ENCODE measurements at places on chromosomes 13 and 19. TPM values are rescaled to one million over a fixed set of nuclear protein-coding genes. Genes with fewer than 3 reads are reported as not detected.

Gene STARD13
- total RNA-seq = 31.9 TPM

Gene FXYD3
- 6.9 TPM for total RNA-seq

Gene HIPK4
- total RNA-seq = not detected

DNA sequence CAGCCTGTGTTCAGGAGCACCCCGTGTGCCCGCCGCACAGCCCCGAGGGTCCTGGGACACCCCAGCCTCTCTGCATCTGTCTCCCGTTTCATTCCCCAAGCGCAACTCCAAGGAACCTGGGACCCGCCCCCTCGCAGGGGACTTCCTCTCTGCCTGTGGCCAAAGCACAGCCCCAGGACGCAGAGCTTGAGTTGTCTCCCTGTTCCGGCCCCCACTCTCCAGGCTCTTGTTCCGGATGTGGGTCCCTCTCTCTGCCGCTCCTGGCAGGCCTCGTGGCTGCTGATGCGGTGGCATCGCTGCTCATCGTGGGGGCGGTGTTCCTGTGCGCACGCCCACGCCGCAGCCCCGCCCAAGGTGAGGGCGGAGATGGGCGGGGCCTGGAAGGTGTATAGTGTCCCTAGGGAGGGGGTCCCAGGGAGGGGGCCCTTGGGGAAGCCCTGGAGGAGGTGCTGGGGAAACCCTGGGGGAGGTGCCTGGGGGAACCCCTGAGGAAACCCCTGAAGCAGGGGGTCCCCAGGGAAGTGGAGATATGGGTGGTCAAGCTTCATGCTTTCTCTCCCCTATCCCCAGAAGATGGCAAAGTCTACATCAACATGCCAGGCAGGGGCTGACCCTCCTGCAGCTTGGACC is 1.3 kb downstream of the HCST start:
- DNase-seq = peak; percentile 45

DNA sequence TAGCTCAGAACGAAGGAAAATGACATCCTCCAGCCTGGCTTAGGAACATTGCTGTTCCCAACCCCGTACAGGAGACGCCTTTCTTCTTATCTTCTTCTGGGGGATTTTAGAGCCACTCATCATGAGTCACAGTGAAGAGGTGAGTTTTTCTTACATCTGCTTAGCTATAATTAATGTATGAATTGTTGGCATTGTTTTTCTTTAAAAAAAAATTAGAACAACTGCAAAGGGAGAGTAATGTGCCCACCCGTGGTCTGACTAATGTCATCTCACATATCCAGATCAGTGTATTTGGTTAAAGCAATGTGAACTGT is 310.6 kb upstream of the TSHZ3 start:
- DNase-seq = no peak

- no peak for DNase-seq
Observed at GRCh38 chr19:15286688-15287365, 45.5 kb downstream of the BRD4 start.

DNA sequence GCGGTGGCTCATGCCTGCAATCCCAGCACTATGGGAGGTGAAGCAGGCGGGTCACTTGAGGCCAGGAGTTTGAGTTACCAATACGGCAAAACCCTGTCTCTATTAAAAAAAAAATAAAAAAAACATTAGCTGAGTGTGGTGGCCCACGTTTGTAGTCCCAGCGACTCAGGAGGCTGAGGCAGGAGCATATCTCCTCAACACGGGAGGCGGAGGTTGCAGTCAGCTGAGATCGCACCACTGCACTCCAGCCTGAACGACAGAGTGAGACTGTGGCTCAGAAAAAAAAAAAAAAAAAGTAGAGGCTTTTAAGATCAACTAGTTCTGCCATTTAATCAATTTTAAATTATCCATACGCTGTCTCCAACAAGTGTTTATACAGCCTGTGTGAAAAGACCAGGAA is 1130.3 kb downstream of the PCDH9 start:
- DNase-seq = no peak

DNA sequence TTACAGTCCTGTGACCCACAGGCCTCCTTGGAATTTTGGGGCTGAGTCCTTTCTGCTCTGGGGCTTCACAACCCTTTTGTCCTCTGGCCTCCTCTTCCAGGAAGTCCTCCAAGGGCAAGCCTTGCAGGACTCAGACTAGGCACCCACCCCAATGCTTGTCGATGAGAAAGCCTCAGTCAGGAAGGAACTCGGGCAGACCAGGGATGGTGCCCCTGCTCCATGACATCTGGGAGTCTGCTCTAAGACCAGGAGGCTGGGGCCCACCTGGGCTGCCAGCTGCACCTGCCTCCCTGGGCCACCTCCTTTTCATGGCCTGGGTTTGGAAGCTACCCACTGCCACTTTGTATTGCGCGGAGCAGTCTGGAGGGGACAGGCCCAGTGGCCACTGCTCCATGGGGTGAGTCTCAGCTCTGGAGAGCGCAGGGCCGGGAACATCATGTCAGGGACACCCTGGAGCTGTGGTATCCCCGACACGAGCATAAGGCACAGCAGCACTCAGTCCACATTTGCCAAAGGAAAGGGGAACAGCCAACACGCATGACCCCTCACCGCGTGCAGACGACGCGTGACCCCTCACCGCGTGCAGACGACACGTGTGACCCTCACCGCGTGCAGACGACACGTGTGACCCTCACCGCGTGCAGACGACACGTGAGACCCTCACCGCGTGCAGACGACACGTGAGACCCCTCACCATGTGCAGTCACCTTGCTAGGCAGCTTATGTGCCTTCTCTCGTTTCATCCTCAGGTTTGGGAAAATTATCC is 10.8 kb downstream of the C2CD4C start:
- no peak for DNase-seq

Gene ZNF541
- not detected for total RNA-seq

GRCh38 chr13:100138859-100139491 is 50.1 kb downstream of the PCCA start:
- no peak for DNase-seq

DNA sequence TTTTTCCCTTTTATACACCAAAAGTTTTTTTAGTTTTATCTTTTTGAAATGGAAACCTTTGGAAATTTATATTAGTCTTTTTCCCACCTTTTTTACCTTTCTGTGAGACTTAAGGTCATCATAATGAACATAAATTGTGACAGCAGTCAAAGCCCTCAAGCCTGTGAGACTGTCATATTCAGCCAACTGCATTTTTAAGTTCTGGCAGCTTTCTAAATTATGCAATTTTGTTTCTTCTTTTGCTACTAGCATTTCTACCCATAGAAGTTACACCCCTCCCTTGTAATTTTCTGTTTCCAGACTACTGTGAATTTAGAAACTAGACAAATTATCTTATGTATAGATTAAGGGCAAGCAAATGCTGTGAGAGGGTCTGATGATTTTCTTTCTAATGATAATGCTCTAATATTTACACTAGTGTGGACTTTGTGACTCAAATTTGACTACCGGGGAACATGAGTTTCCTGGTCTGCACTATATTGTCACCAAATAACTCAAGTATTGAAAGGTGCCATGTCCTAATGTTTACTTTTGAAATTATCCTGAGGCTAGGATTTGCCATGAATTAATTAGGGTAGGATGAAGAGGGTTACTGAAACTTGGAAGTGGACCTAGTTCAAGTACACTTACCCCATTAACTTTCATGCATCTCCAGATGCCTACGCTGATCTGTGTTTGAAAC is 43.7 kb downstream of the FRY start:
- DNase-seq = no peak

All from MCF 10A (cell line).